Activated naive CD4-positive, alpha-beta T cell treated with anti-CD3 and anti-CD28 coated beads, Interleukin-2, amount 50 U/mL, for 72 hours (primary cell): ENCODE measurements at places on chromosomes 13 and 19.

GRCh38 chr19:14407605-14408484 is 11.3 kb downstream of the DDX39A start:
- no peak for DNase-seq

DNA sequence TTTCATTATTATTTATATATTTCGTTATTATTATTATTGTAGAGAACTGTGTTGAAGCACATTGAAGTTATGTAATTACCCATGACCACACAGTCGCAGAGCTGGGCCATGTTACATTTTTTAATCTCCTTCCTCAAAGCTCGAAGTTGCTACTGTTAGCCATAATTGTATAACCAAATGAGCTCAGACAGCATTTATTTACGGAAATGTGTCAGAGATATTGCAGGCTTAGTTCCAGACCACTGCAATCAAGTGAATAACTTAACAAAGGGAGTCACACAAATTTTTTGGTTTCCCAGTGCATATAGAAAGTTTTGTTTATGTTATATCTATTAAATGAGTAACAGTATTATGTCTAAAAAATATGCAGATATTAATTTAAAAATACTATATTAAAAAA is 147.1 kb upstream of the SLITRK1 start:
- no peak for DNase-seq

DNA sequence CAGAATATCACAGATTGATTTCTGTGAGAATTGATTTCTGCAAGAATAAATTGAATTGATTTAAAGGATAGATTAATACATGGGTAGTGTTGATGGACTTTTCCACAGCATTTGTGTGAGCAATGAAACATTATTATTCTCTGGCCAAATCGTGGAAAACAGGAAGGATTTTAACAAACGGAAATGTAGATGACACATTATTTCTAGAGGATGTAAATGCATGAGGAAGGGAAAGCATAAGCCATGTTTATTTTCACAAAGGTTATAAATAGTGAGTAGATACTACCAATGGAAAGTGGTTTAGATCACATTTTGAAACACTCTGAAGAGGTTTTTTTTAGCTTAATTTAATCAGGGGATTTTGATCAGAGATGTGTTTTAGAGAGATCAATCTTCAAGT is 1534.6 kb upstream of the MIR17HG start:
- DNase-seq, result no peak

GRCh38 chr19:19334063-19334988 is 13.7 kb downstream of the MAU2 start:
- no peak for DNase-seq

DNA sequence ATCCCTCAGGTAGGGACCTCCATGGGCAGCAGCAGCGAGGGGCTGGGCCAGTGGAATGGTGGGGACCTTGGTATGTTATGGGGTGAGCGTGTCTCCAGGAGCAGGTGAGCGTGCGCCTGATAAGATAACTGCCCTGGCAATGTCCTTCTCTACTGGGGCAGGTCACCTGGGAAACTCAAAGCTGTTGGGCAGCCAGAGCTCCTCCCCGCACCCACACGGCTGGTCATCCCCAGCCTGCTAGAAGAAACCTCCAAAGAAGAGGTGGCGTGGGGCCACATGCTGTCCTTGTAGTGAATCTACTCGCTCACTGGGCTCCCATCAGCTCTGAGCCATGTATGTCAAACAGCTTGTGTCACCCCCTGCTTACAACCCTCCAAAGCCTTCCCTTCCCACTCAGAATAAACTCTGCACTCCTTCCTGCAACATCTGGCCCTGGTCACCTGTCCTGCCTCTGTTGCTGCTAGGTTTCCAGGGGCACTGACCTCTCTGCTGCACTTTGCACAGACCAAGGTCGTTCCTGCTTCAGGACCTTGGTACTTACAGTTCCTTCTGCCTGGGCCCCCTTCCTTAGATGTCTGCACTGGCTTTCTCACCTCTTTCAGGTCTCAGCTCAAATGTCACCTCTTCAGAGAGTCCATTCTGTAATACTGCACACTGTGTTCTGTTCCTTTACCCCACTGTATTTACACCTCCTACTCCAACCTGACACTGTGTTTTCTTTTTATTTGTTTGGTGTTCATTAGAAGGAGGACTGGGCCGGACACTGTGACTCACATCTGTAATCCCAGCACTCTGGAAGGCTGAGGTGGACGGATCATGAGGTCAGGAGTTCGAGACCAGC is 1.8 kb upstream of the ATP4A start:
- DNase-seq, result no peak

- DNase-seq, result peak; percentile 37
Measured at GRCh38 chr13:50366488-50367174, 351.4 kb downstream of the KCNRG start.

GRCh38 chr13:33932769-33933406 is 114.9 kb downstream of the RFC3 start:
- no peak for DNase-seq

DNA sequence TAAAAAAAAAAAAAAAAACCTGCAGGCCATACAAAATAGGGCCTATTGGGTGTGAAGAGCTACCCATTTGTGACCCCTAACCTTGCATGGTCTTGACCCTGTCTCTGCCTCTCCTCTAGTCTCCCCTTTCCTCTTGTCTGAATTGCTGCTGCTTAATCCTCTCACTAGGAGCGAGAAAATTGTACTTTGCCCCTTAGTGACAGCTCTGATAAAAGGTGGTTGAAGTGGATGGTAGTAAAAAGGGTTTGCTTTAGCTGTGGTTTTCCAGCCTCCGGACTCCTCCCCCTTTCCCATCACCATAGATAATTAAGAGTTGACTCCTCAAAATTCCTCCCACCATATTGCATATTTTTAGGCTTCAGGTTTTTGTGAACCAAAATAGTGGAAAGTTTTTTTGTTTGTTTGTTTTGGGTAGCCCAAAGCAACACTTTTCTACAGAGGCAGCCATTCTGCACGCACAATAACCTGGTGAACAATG is 23.5 kb downstream of the ACTN4 start:
- DNase-seq, result no peak

DNA sequence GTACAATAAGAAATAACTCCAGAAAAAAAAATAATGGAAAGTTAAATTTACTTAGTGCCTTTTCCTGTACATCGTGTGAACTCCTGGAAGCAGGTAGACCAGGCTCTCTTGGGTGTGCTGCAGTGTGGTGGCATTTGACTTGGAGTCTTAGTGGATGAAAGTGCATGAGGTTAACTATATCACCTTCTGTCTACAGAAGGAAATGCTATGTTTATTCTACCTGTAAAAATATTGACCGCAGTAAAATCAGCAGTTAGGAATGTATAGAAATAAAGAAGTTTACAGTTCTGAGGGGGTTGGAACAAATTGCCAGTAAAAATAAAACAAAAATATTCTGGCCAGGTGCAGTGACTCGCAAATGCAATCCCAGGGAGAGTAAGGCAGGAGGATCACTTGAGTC is 722.1 kb downstream of the LIG4 start:
- no peak for DNase-seq

GRCh38 chr13:48251611-48252081 is 18.6 kb downstream of the ITM2B start:
- DNase-seq, result no peak

DNA sequence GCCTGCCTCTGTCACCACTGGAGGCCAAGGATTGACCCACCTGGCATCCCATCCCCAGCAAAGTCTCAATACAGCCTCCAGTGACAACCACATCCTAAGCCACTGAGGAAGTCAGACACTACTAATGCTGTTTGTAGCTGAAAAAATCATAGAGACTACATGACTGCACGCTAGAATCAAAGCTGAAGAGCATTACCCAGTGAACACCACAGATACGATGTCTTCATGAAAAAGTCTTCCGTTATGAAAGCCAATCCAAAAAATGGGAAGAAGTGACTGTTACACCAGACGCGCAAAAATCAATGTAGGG is 11.1 kb upstream of the NUP62 start:
- no peak for DNase-seq

GRCh38 chr13:110758195-110758805 is 44.8 kb downstream of the ING1 start:
- no peak for DNase-seq

- no peak for DNase-seq
Measured at GRCh38 chr13:48874165-48874564, 101.5 kb upstream of the FNDC3A start.

DNA sequence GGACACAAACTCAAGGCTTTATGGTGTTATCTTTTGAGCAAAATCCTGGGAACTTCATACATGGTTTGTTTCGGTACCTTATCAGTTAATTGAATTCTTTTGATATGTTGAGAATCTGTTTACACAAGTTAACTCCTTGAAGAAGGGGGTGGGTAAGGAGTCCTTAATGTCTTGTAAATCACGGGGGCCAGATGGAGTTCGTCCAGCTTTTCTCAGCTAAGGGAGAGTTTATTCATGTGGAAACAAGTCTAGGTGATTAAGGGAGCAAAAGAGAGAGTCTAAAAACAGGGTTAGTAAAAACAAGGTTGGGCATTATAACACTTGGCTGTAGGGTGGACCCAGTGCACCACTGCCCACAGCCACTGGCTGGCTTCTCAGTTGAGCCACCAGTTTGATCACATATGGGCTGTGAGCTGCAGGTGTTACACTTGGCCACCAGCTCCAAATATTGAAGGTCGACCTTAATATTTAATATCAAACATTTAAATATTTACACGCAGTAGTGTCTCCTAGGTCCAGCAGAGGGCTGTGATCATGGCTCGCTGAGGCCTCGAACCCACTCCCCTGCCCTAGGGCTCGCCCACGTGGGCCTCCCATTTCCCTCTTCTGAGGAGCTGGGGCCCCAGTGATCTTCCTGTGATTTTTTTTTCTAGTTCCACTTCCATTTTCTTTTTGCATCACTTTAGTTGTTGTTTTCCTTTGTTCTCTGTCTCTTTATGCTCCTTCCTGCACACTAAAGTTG is 21.0 kb upstream of the ZNF43 start:
- no peak for DNase-seq

DNA sequence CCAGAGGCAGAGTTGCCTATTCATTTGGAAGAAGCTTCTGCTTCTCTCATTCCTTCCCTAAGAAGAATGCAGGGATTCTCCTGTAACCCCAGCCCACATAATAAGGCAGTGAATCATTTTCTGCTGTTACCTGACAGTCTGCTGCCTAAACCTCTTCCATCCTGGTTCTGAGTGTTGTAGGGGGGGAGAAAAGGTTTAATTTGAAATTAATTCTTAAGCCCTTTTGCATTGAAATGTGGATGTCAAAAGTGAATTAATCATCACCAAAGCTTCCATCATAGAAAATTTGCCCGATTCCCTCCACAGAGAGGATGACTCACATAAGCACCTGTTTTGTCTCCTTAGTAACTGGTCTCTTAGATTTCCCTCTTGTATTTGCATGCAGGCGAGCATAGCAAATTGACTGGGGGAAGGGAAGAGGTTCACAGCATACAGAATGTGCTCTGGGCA is 146.7 kb upstream of the FNDC3A start:
- no peak for DNase-seq

DNA sequence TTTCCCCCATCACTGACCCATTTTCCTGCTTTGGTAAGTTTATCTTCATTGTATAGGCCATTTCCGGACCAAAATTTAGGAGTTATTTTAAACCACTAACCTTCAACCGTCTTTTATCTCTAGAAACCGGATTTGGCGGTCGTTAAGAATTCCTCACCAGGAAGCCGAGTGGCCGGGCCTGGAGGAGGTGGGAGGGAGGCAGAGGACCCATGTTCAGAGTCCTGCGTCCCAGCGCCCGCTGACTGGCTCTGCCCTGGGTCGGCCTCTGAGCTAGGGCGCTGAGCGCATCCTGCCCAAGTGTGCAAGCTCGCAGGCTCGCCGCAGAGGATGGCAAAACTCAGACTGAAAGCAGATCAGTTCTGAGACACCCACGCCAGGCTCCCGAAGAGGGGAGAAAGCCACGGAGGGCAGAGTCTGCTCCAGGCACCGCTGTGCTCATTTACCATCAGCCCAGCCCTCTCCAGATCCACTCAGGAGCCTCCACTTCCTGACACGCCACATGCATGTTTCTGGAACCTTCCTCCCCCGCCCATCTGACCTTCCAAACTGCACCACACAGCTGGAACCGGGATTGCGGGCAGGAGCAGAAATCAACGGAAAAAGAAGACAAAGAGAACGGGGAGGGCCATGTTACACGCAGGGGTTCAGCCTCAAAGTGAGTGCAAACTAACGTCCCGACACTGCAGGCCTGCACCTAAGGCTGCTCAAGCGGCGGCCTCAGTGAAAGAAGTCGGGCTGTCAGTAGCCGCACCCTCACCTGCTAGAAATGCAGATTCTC is 8.3 kb downstream of the COL4A1 start:
- DNase-seq, result no peak

- DNase-seq, result no peak
Measured at GRCh38 chr13:110411688-110412059, 104.6 kb downstream of the COL4A2 start.

GRCh38 chr13:59299584-59299983 is 864.1 kb downstream of the DIAPH3 start:
- no peak for DNase-seq

GRCh38 chr13:114057166-114058050 is 75.0 kb downstream of the RASA3 start:
- DNase-seq, result no peak

DNA sequence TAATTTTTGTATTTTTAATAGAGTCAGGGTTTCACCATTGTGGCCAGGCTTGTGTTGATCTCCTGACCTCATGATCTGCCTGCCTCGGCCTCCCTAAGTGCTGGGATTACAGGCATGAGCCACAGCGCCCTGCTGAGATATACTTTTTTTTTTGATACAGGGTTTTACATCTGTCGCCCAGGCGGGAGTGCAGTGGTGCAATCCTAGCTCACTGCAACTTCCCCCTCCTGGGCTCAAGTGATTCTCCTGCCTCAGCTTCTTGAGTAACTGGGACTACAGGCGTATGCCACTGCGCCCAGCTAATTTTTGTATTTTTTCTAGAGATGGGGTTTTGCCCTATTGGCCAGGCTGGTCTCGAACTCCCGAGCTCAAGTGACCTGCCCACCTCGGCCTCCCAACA is 2.0 kb downstream of the COLGALT1 start:
- no peak for DNase-seq

DNA sequence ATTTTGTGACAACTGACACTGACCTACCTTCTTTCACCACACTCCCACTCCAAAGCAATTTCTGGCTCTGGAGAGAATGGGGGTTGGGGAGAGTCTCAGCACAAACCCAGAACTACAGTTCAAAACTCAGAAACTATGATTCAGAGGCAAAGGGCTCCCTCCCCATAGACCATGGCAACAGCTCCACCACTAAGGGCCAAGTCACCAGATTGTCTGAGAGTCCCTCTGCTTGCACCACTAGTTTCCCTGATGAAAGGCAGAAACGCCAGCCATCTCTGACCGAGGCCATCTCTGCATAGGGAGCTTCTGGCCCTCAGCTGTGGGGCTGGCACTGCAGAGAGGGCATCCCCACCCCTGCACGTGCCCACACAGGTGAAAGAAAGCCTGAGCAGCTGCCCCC is 112.4 kb upstream of the VSTM2B start:
- DNase-seq, result no peak

DNA sequence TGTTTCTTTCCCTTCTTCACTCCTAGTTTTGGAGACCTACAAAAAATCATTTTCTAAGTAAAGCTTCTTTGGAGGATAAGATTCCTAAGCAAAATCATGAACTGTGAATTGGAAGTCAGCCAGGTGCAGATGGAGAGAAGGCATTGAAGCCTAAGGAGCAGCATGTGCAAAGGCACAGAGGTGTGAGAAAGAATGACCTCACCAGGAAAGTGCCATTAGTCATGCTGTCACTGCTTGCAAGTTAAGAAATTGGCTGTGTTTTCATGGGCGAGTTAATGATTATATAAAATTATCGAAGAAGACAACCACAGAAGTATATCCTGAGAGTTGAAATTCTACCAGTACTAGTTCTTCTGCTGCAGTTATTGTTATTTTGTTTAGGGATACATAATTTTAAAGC is 80.3 kb upstream of the KLHL1 start:
- DNase-seq, result no peak

GRCh38 chr13:113635048-113635420 is 23.0 kb downstream of the ATP4B start:
- DNase-seq, result no peak
